ENCODE measurements at places on chromosomes 11 and 22. TPM values are rescaled to one million over a fixed set of nuclear protein-coding genes. Genes with fewer than 3 reads are reported as not detected.

GRCh38 chr11:73931039-73931645 is 19.7 kb upstream of the DNAJB13 start:
- H3K27ac ChIP-seq: no peak overlapping the region
- no peak for DNase-seq
- no peaks in the 10 kb centered on the region for H3K27me3 ChIP-seq

DNA sequence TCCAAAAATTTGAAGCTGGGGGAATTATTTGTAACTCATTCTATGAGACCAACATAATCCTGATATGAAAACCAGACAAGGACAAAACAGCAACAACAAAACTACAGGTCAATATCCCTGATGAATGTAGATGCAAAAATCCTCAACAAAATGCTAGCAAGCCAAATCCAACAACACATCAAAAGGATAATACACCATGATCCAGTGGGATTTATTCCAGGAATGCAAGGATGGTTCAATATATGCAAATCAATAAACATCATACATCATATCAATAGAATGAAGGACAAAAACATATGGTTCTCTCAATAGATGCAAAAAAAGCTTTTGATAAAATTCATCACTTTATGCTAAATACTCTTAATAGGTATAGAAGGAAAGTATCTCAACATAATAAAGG is 19.4 kb upstream of the USP2 start:
- H3K27me3 ChIP-seq: no peaks in the 10 kb centered on the region
- DNase-seq: no peak
- no peak overlapping the region for H3K4me3 ChIP-seq
- H3K36me3 ChIP-seq: peaks cover 8% of the 10 kb centered on the region
- H3K4me1 ChIP-seq: no peaks in the 10 kb centered on the region
- no peak overlapping the region for H3K27ac ChIP-seq

GRCh38 chr11:95296621-95297025 is 65.6 kb upstream of the SESN3 start:
- H3K27me3 ChIP-seq: no peaks in the 10 kb centered on the region
- H3K4me3 ChIP-seq: no peak overlapping the region
- H3K36me3 ChIP-seq: no peaks in the 10 kb centered on the region
- no peak overlapping the region for H3K27ac ChIP-seq
- H3K4me1 ChIP-seq: no peaks in the 10 kb centered on the region

- no peak for DNase-seq
- peaks cover 41% of the 10 kb centered on the region for H3K27me3 ChIP-seq
These were observed 8.4 kb upstream of the RASSF10 start for GRCh38 chr11:13000721-13001120.

DNA sequence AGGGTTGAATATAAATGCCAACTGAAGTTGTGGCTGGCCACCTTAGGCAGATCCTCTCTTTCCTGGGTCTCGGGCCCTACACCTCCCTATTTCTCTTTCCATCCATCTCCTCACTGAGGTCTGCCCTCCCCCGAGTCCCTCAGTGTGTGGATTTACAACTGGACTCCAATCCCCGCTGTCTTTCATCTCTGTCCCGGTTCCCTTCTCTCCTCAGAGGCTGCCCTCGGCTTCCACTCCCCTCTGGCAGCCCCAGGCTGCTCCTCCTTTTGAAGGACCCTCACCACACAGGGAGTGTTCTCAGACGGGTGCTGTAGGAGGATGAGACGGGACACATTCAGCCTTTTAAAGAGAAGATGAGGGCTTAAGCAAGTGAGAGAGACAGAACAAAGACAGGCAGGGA is 167.1 kb downstream of the ST3GAL4 start:
- peaks cover 10% of the 10 kb centered on the region for H3K4me1 ChIP-seq
- H3K27me3 ChIP-seq: peaks cover 84% of the 10 kb centered on the region
- no peak overlapping the region for H3K4me3 ChIP-seq
- no peak overlapping the region for H3K27ac ChIP-seq

- H3K36me3 ChIP-seq: no peaks in the 10 kb centered on the region
- DNase-seq: no peak
- no peak overlapping the region for H3K4me3 ChIP-seq
- H3K27me3 ChIP-seq: no peaks in the 10 kb centered on the region
These were observed 9.9 kb upstream of the MYEOV start for GRCh38 chr11:69284081-69284511.

GRCh38 chr11:68741463-68741862 is 9.9 kb downstream of the TESMIN start:
- no peaks in the 10 kb centered on the region for H3K36me3 ChIP-seq
- H3K27me3 ChIP-seq: no peaks in the 10 kb centered on the region
- H3K27ac ChIP-seq: no peak overlapping the region

DNA sequence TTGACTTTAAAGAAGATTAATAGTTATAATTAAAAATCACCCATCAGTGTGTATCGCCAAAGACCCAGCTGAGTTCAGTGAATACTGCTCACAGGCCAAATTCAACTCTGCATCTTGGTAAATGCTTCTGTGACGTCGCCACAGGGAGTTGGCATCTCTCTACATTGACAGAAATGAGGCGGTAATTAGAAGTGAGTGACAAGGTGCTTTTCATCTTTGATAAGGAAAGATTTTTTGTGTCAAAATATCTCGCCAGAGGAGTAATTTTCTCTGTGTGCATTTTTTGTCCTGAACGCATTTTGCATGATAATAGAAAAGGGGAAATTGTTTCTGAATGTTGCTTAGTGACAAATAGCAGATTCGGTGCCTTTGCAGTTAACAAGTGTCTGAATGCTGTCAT is 345.8 kb downstream of the CNTN5 start:
- H3K36me3 ChIP-seq: no peaks in the 10 kb centered on the region
- no peak for DNase-seq
- H3K4me3 ChIP-seq: no peak overlapping the region
- H3K4me1 ChIP-seq: peaks cover 20% of the 10 kb centered on the region
- H3K27ac ChIP-seq: no peak overlapping the region

- no peak overlapping the region for H3K27ac ChIP-seq
- H3K4me1 ChIP-seq: no peaks in the 10 kb centered on the region
- peaks cover 69% of the 10 kb centered on the region for H3K36me3 ChIP-seq
- no peak for DNase-seq
- no peak overlapping the region for H3K4me3 ChIP-seq
These were observed 39.0 kb downstream of the QSER1 start for GRCh38 chr11:32931606-32932005.

DNA sequence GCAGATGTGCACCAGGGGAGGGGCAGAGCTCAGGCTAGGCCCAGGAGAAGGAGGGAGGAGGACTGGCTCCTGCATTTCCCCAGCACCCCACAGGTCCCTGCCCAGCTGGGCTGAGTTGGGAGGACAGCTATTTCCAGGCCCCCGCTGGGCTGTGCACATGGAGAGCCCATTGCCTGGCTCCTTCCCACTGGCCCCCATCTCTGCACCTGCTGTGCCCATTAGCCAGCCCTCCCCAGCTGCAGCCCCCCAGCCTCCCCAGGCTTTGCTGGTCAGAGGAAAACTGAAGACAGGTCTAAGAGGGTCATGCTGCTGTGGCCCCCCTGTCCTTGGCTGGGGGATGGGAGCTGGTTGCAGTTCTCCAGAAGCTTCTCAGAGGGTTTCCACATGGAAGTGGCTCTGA is 81.8 kb upstream of the SHANK2 start:
- peaks cover 76% of the 10 kb centered on the region for H3K27me3 ChIP-seq
- no peak overlapping the region for H3K4me3 ChIP-seq
- H3K27ac ChIP-seq: no peak overlapping the region
- no peak for DNase-seq
- H3K36me3 ChIP-seq: no peaks in the 10 kb centered on the region

GRCh38 chr22:49569286-49570031 is 258.2 kb downstream of the BRD1 start:
- DNase-seq: no peak
- no peak overlapping the region for H3K4me3 ChIP-seq

GRCh38 chr11:48538991-48539390 is 50.4 kb downstream of the OR4A47 start:
- no peaks in the 10 kb centered on the region for H3K27me3 ChIP-seq
- DNase-seq: no peak
- H3K4me3 ChIP-seq: no peak overlapping the region
- no peak overlapping the region for H3K27ac ChIP-seq
- no peaks in the 10 kb centered on the region for H3K4me1 ChIP-seq

GRCh38 chr22:37370306-37370979 is 56.8 kb downstream of the ELFN2 start:
- no peak overlapping the region for H3K4me3 ChIP-seq
- peak; percentile 44 for DNase-seq
- no peaks in the 10 kb centered on the region for H3K4me1 ChIP-seq
- no peaks in the 10 kb centered on the region for H3K36me3 ChIP-seq
- no peak overlapping the region for H3K27ac ChIP-seq
- H3K27me3 ChIP-seq: peaks cover 47% of the 10 kb centered on the region

- no peaks in the 10 kb centered on the region for H3K36me3 ChIP-seq
- H3K4me3 ChIP-seq: no peak overlapping the region
- H3K27ac ChIP-seq: no peak overlapping the region
These were observed 27.3 kb downstream of the STK33 start for GRCh38 chr11:8566613-8567210.

- DNase-seq: no peak
- H3K4me1 ChIP-seq: peaks cover 76% of the 10 kb centered on the region
- H3K27me3 ChIP-seq: no peaks in the 10 kb centered on the region
- peaks cover 87% of the 10 kb centered on the region for H3K36me3 ChIP-seq
These were observed 15.4 kb downstream of the DERL3 start for GRCh38 chr22:23823331-23823791.

- peaks cover 62% of the 10 kb centered on the region for H3K27me3 ChIP-seq
- no peak overlapping the region for H3K4me3 ChIP-seq
- no peaks in the 10 kb centered on the region for H3K36me3 ChIP-seq
- H3K4me1 ChIP-seq: no peaks in the 10 kb centered on the region
- no peak for DNase-seq
- no peak overlapping the region for H3K27ac ChIP-seq
These were observed 123.1 kb upstream of the VPREB1 start for GRCh38 chr22:22121445-22121844.

DNA sequence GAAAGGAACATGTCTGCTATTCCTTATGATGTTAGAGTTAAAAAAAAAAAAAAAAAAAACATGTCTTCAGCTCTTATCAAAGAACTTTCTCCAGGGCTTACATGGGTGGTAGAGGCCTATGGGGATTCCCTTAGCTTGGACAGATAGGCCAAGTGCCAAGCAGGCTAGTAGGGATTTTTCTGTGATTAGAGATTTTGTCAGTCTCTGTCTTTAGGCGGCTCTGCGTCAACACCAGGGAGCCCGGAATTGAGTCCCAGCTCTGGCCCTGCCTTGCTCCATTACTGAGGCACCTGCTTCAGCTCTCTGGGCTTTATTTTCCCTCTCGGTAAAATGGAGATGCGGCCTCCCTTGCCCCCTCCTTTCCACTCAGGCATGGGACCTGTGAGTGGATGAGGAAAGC is 13.1 kb downstream of the CRY2 start:
- H3K4me3 ChIP-seq: no peak overlapping the region
- peak overlapping the region; percentile 99 for H3K27ac ChIP-seq
- peaks cover 74% of the 10 kb centered on the region for H3K4me1 ChIP-seq
- no peaks in the 10 kb centered on the region for H3K27me3 ChIP-seq
- H3K36me3 ChIP-seq: peaks cover 72% of the 10 kb centered on the region
- DNase-seq: no peak

SLC3A2 gene
- total RNA-seq: 35.0 TPM

LRRC75B gene
- 5.6 TPM for total RNA-seq

ALDH3B1 gene
- 3.7 TPM for total RNA-seq

USP47 gene
- 53.7 TPM for total RNA-seq

FOLR1 gene
- total RNA-seq: 0.49 TPM

GPR137 gene
- total RNA-seq: 28.4 TPM

ZDHHC24 gene
- 5.2 TPM for total RNA-seq

SCGB1A1 gene
- total RNA-seq: not detected

KIAA1671 gene
- 12.2 TPM for total RNA-seq

All from left ventricle myocardium inferior (tissue), 1 donor.